Neural progenitor cell (in vitro differentiated cells): ENCODE measurements at places on chromosomes 2 and 18. TPM values are rescaled to one million over a fixed set of nuclear protein-coding genes. Genes with fewer than 3 reads are reported as not detected.

Gene EVX2
- total RNA-seq, result not detected in 2 replicates

- H3K4me1 ChIP-seq, result peaks cover 5% of the 10 kb centered on the region
- no peak overlapping the region for H3K4me3 ChIP-seq
- H3K27me3 ChIP-seq, result no peaks in the 10 kb centered on the region
- H3K36me3 ChIP-seq, result no peaks in the 10 kb centered on the region
- DNase-seq, result no peak
Measured at GRCh38 chr2:236728916-236729670, 159.5 kb downstream of the ACKR3 start.

Gene CCDC74B
- total RNA-seq, result 8.8 and 13.8 TPM in 2 replicates

Gene ERBB4
- 0.59 and 1.5 TPM in 2 replicates for total RNA-seq

DNA sequence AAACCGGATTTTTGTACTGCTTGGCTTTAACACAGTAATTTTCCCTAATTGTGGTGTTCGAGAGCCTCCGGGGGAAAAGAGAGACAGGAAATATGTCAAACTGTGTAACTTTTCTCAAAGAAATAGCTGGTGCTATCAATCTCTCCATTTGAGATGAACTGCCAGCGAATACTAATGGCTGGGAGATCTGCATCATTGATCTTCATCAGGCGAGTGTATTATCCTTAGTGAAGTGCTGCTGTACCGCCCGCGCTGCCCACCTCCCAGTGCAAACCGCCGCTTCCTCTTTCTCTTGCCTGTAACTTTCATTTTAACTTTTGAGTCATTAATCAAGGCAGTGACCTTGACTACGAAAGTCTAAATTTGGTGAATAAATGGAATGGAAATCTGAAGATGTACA, 246.1 kb upstream of the ST6GAL2 start:
- no peaks in the 10 kb centered on the region for H3K4me1 ChIP-seq
- DNase-seq, result no peak
- no peak overlapping the region for H3K4me3 ChIP-seq

DNA sequence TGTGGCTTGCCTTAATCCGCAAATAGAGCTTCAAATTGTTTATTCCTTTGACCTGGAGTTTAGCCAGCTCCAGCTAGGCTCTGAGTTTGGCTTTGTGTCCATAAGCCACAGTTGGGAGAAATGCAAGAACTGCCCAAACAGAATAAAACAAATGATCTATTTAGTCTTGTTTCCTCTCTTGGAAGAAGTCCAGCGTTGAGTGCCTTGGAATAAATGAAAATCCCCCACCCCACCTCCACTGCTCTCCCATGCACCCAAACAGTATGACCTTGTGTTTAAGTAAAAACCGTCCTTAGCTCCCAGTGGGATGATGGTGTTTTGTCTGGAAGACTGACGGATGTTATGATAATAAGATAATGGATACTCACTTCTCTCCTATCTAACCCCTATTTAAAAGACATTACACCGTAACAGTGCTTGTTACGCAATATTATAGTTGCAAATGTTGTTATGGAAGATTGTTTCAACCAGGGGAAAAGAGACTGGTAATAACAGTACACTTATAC, 3.2 kb upstream of the SERPINE2 start:
- H3K36me3 ChIP-seq, result no peaks in the 10 kb centered on the region
- H3K27ac ChIP-seq, result no peak overlapping the region

GRCh38 chr2:222993920-222994650, 57.9 kb upstream of the KCNE4 start:
- no peak overlapping the region for H3K4me3 ChIP-seq
- H3K27ac ChIP-seq, result no peak overlapping the region
- DNase-seq, result no peak
- H3K27me3 ChIP-seq, result no peaks in the 10 kb centered on the region
- H3K4me1 ChIP-seq, result no peaks in the 10 kb centered on the region

- DNase-seq, result no peak
- no peaks in the 10 kb centered on the region for H3K36me3 ChIP-seq
- H3K27ac ChIP-seq, result no peak overlapping the region
- H3K27me3 ChIP-seq, result no peaks in the 10 kb centered on the region
- H3K4me3 ChIP-seq, result no peak overlapping the region
- H3K4me1 ChIP-seq, result no peaks in the 10 kb centered on the region
Measured at GRCh38 chr18:52963481-52963880, 623.5 kb downstream of the DCC start.

DNA sequence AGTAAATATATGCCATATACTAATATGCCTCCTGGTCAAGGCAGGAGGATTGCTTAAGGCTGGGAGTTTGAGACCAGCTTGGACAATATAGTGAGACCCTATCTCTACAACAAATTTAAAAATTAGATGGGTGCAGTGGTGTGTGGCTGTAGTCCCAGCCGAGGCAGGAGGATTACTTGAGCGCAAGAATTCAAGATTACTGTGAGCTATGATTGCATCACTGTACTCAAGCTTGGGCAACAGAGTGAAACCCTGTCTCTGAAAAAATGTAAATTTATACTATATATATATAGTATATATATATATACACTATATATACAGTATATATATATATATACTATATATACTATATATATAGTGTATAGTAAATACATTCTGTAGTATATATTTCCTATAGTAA, 30.0 kb upstream of the NPC1 start:
- H3K4me1 ChIP-seq, result peaks cover 20% of the 10 kb centered on the region
- DNase-seq, result no peak
- H3K27ac ChIP-seq, result no peak overlapping the region

GRCh38 chr2:86037795-86038192, 67.9 kb downstream of the POLR1A start:
- no peaks in the 10 kb centered on the region for H3K36me3 ChIP-seq
- DNase-seq, result no peak
- no peak overlapping the region for H3K27ac ChIP-seq
- no peak overlapping the region for H3K4me3 ChIP-seq
- no peaks in the 10 kb centered on the region for H3K27me3 ChIP-seq

GRCh38 chr2:128306081-128306930, 12.4 kb downstream of the HS6ST1 start:
- no peaks in the 10 kb centered on the region for H3K27me3 ChIP-seq
- peaks cover 47% of the 10 kb centered on the region for H3K4me1 ChIP-seq
- H3K27ac ChIP-seq, result peak overlapping the region; percentile 1
- no peak overlapping the region for H3K4me3 ChIP-seq

- no peaks in the 10 kb centered on the region for H3K36me3 ChIP-seq
- no peaks in the 10 kb centered on the region for H3K27me3 ChIP-seq
- H3K27ac ChIP-seq, result no peak overlapping the region
- no peak for DNase-seq
- peaks cover 5% of the 10 kb centered on the region for H3K4me1 ChIP-seq
- no peak overlapping the region for H3K4me3 ChIP-seq
Measured at GRCh38 chr18:76464281-76465259, 30.5 kb downstream of the ZNF516 start.

DNA sequence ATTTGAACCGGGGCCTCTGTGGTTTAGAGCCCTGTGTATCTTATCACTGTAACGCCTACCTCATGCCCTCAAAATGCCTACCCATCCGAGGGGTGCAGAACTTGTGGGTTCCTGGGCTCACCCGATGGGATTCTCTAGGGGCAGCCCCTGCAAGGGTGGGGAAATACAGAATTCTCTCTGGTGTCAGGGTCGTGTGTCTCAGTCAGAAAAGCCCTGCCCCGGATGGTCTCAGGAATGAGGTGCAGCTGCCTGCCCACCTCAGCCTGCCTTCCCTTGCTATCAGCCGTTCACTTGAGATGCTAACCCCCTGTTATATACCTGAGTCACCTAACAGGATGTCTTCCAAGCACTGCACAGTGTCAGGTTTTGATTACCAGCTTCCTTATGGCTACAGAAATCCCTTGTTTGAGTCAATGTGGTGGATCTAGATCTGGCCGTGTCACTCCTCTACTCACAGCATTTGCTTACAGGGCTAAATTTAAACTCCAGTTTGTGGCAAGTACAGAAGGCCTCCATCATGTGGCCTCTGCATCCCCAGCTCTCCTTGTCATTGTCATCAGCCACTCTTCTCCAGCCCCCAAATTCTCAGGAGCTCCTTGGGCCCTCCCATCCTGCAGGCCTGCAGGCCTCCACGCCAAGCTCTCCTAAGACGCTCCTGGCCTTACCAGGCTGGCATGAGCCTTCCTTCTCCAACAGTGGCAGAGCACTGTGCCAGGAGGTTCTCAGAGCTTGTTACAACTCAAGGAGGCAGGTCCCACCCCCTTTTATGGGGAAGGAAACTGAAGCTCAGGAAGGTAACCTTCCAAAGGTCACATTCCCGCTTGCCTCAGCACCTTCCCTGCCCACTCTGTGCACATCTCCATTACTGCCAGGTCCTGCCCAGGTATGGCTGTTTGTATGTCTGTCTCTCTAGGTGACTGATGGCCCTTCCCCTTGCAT, 14.3 kb upstream of the MAP3K2 start:
- H3K27ac ChIP-seq, result no peak overlapping the region
- H3K4me1 ChIP-seq, result no peaks in the 10 kb centered on the region
- H3K27me3 ChIP-seq, result no peaks in the 10 kb centered on the region
- H3K36me3 ChIP-seq, result no peaks in the 10 kb centered on the region

Gene HAAO
- 0.77 and 2.8 TPM in 2 replicates for total RNA-seq

Gene AGXT
- not detected in 2 replicates for total RNA-seq

GRCh38 chr2:69422198-69422597, 15.0 kb downstream of the NFU1 start:
- DNase-seq, result no peak
- H3K4me3 ChIP-seq, result no peak overlapping the region
- peaks cover 9% of the 10 kb centered on the region for H3K36me3 ChIP-seq

GRCh38 chr2:71460595-71461303, 7.4 kb downstream of the DYSF start:
- peak; percentile 28 for DNase-seq
- H3K36me3 ChIP-seq, result no peaks in the 10 kb centered on the region
- H3K27me3 ChIP-seq, result peaks cover 48% of the 10 kb centered on the region
- peaks cover 11% of the 10 kb centered on the region for H3K4me1 ChIP-seq
- no peak overlapping the region for H3K27ac ChIP-seq
- no peak overlapping the region for H3K4me3 ChIP-seq

DNA sequence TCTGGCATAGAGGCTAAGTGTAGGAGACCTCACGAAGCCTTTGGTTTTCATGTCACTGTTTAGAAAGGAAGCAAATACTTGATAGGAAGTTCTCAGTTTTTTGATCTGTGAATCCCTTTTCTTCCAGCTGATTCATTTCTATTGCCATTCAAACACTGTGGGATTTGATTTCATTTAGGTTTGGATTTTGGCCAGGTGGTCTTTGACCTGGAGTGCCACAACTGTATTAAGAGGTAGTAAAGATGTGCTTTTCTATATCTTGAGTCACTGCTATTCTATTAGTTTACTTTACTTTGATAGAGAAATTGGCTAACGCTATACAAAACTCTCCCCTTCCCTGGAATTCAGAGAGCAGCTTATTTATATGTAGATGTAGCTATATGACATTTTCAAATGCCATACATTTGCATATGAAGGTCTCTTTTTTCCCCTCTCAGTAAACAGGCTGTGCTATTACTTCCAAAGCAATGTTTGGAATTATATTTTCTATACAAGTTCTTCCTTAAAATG, 132.4 kb upstream of the CAVIN2 start:
- no peaks in the 10 kb centered on the region for H3K36me3 ChIP-seq
- no peak overlapping the region for H3K4me3 ChIP-seq
- H3K4me1 ChIP-seq, result no peaks in the 10 kb centered on the region
- no peak for DNase-seq

Gene TET3
- total RNA-seq, result 6.2 and 9.1 TPM in 2 replicates

- no peak for DNase-seq
- no peak overlapping the region for H3K4me3 ChIP-seq
- H3K36me3 ChIP-seq, result no peaks in the 10 kb centered on the region
- H3K27ac ChIP-seq, result no peak overlapping the region
Measured at GRCh38 chr2:229269941-229270340, 1.1 kb downstream of the PID1 start.

- H3K27ac ChIP-seq, result no peak overlapping the region
- H3K36me3 ChIP-seq, result no peaks in the 10 kb centered on the region
- H3K4me3 ChIP-seq, result no peak overlapping the region
- H3K4me1 ChIP-seq, result no peaks in the 10 kb centered on the region
- no peaks in the 10 kb centered on the region for H3K27me3 ChIP-seq
Measured at GRCh38 chr18:71665131-71665530, 879.0 kb downstream of the CBLN2 start.

DNA sequence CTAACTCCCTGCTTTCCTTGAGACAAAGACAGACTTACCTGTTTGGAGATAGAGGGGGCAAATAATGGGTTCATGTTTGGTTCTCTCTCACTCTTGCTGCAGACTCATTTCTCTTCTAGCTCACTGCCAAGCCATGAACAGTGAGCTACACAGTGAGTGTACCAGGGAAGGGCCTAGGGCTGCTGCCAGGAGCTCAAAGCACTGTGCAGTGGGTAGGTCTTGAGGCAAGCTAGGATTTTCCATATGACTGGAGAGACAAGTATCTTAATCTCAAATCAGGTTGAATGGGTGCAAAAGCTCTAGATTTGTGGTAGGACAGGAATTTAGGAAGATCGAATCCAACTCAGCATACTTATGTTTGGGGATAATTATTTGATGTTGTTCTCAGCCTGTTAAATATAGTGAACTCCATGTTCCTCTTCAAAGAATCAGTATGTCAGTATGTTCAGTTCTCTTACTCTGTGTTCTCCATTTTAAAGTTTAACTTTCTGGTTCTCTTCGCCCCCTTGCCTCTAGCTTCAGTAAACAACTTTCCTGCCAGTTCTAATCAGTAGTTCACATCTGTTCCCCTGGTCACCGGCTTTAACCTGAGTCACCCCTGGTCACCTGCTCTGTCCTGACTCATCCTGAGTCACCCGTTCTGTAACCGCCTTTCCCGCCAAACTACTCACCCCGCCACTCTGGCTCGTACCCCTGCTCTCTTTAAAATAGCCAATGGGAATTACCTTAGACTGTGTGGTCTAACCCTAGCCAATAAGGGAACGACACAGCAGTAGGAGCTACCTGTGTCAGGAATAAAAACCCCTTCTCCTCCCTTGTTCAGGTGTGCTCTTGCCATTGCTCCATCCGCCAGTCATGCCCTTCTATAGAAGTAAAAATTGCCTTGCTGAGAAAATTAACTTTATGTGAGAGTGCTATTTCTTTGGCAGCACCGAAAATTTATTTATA, 21.9 kb downstream of the SLC25A52 start:
- no peaks in the 10 kb centered on the region for H3K36me3 ChIP-seq
- no peak overlapping the region for H3K27ac ChIP-seq
- H3K4me3 ChIP-seq, result no peak overlapping the region

Gene POLR1B
- 20.1 and 20.5 TPM in 2 replicates for total RNA-seq

Gene DSEL
- 7.1 and 8.6 TPM in 2 replicates for total RNA-seq

Gene SLC16A14
- total RNA-seq, result 10.8 and 12.4 TPM in 2 replicates

- H3K4me3 ChIP-seq, result no peak overlapping the region
- H3K27ac ChIP-seq, result no peak overlapping the region
- no peaks in the 10 kb centered on the region for H3K36me3 ChIP-seq
- no peak for DNase-seq
- peaks cover 16% of the 10 kb centered on the region for H3K4me1 ChIP-seq
- H3K27me3 ChIP-seq, result no peaks in the 10 kb centered on the region
Measured at GRCh38 chr18:77070627-77071026, 62.0 kb downstream of the MBP start.

GRCh38 chr2:28606986-28607441, 111.2 kb downstream of the PLB1 start:
- peaks cover 17% of the 10 kb centered on the region for H3K4me1 ChIP-seq
- no peak overlapping the region for H3K27ac ChIP-seq
- no peaks in the 10 kb centered on the region for H3K27me3 ChIP-seq
- peak; percentile 48 for DNase-seq
- H3K36me3 ChIP-seq, result no peaks in the 10 kb centered on the region

Gene CRACDL
- total RNA-seq, result 0.07 and 0.28 TPM in 2 replicates

- H3K36me3 ChIP-seq, result no peaks in the 10 kb centered on the region
- H3K4me3 ChIP-seq, result no peak overlapping the region
- peaks cover 22% of the 10 kb centered on the region for H3K4me1 ChIP-seq
- no peaks in the 10 kb centered on the region for H3K27me3 ChIP-seq
- DNase-seq, result no peak
Measured at GRCh38 chr2:9263428-9263827, 56.8 kb downstream of the ASAP2 start.
